ENCODE measurements at places on chromosomes 11 and 22.

GRCh38 chr11:14676068-14676467 lies 32.5 kb downstream of the PDE3B start:
- DNase-seq, result no peak

GRCh38 chr11:66008468-66009101 lies 3.2 kb upstream of the CST6 start:
- DNase-seq, result no peak

- DNase-seq, result no peak
Observed at GRCh38 chr22:19522190-19522880, 1.9 kb downstream of the CLDN5 start.

DNA sequence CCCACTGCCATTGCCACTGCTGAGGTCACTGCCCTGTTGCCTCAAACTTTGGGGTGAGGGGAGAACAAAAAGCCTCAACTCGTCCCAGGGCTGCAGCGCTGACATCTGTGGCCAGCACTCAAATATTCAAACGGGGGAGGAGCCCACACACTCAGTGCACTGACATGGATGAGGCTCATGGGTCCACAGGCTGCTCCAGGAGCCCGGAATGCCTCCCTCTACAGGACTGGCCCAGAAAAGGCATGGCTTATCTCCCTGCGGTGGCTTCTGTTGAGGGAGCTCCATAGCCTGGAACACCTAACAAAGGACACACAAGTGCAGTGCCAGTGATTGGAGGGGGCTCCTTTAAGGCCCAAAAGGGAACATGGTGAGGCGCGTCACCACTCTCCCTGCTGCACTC lies 341.1 kb upstream of the LUZP2 start:
- no peak for DNase-seq

GRCh38 chr11:88523386-88524071 lies 186.0 kb upstream of the CTSC start:
- DNase-seq, result no peak

GRCh38 chr22:23086787-23087186 lies 16.5 kb downstream of the GNAZ start:
- no peak for DNase-seq

DNA sequence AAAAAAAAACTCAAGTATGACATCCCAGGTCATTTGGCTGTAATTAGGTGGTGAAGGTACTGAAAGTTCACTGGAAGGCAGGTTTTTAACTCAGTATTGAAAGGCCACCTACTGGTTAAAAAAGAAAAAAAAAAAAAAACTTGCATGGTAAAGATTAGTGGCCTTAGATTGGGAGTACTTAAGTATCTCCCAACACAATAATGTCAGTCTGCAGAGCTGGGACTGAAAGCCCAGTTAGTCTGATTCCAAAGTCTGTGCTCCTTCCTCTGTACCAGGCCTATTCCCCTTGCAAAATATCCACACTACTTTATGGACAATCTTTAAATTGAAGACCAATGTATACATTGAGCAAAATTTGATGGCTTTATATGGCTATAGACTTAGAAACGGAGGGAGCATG lies 85.5 kb downstream of the NOX4 start:
- no peak for DNase-seq

- no peak for DNase-seq
Observed at GRCh38 chr22:17260298-17260697, 41.1 kb upstream of the ADA2 start.

DNA sequence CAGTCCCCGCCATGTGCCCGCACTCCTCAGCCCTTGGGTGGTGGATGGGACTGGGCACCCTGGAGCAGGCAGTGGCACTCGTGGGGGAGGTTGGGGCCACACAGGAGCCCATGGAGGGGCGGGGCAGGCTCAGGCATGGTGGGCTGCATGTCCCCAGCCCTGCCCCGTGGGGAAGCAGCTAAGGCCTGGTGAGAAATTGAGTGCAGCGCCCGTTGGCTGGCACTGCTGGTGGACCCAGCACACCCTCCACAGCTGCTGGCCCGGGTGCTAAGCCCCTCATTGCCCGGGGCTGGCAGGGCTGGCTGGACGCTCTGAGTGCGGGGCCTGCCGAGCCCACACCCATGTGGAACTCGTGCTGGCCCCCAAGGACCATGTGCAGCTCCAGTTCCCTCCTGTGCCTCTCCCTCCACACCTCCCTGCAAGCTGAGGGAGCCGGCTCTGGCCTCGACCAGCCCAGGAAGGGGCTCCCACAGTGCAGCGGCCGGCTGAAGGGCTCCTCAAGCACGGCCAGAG lies 16.1 kb downstream of the OR5B3 start:
- no peak for DNase-seq

- no peak for DNase-seq
Observed at GRCh38 chr11:47378010-47378835, at the start of gene SPI1. SPI1 (minus strand) TSS chr11:47378547; CDS start chr11:47378353, 194 bp downstream.
